SIG-M5 (cell line): ENCODE measurements at places on chromosomes 16 and 17.

- DNase-seq = no peak
Measured at GRCh38 chr16:49458243-49458642, 84.6 kb downstream of the C16orf78 start.

DNA sequence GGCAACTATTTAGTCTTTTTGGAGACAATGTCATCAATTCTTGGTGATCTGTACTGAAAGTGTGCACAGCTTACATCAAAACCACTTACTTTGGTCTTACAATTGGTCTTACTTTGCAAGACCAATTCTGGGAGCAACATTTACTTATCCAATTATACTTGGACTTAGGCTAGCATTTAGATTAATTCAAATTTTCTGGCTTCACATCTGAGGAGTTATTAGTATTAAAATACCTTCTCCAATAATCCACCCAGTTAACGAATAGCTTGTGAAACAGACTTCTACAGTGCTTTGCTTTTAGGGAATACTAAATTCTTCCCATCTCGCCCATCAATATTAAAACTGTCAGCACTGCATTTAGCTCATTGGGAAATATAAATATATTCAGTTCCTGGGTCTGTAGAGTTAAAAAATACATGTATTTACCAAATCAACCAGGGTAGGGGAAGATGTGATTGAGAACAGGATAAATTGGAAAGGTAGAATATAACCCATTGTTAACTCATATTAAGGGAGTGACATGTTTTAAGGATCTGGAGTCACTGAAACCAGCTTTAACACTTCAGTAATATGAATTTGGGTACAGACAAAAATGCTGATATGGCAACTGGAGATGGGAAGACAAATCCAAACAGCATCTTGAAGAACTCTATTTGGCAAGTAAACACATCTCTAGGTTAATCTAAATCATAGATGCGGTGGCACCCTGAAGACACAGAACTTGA, 9.2 kb upstream of the VEZF1 start:
- no peak for DNase-seq

DNA sequence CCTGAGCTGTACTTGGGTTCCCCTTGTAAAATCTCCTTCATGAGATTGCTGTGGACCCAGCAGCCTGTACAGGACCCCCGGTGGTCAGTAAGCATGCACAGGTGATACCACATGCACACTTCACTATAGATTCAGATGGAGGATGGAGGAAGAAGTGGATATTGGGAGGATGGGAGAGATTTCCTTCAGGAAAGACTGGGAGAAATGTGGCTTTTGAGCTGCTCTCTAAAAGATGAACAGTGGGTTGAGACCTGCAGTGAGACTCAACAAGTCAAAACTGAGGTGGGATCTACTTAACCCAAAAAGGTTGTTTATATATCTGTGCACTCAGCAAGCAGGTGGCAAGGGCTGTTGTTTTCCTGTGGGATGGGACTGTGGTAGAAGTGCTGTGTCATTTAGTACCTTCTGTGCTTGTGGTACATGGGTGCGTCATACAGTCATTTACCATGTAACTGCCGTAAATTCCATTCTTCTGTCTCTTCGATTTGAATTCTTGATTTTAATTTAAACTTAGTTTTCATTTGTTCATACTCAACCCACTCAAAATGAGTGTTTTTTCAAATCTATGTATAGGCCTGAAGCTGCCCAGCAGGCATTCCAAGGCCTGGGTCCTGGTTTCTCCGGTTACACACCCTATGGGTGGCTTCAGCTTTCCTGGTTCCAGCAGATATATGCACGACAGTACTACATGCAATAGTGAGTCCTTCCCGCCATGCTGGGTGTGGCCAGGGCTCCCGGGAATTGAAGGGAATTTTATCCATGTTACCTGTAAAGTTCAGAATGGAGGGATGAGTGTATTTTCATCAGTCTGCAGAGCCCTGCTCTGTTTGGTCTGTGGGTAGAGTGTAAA, 6.9 kb downstream of the HERPUD1 start:
- DNase-seq = no peak

DNA sequence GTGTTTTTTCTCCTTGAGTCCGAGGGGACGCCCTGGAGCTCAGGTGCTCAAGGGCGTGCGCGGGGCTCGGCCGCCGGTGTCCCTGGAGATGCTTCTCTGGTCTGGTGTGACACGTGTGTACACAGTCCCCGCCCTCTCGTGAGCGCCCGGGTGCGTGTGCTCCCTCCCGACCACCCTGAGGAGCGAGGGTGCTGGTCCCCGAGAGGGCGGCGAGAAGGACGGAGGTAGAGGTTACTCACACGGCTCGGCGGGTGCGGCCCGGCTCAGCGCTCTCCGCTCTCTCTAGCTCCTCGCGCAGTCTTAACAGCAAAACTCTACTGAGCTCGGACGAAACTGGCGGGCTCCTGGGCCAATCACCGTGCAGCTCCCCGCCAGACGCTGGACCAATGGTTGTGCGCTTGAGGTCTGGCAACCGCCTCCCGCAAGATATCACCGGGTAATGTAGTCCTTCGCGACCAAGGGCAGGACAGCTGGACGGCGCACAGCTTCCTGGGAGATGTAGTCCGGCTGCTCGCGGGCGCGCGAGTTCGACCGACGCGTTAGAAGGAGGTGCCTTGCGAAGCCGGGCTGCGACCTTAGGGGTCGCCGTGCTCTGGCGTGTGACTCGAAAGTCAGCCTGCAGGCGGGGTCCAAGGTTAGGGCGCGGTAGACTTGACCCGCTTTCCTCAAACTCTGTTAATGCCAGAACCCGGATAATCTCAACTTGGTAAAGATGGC, at the start of gene SLC25A19:
Gene SLC25A19, minus strand, starts transcription at position 319 of the 717 bp plus-strand sequence. CDS start 2,669 bp downstream, outside the sequence.
- DNase-seq = peak; percentile 94

- no peak for DNase-seq
Measured at GRCh38 chr17:72204742-72205141, 83.9 kb downstream of the SOX9 start.

DNA sequence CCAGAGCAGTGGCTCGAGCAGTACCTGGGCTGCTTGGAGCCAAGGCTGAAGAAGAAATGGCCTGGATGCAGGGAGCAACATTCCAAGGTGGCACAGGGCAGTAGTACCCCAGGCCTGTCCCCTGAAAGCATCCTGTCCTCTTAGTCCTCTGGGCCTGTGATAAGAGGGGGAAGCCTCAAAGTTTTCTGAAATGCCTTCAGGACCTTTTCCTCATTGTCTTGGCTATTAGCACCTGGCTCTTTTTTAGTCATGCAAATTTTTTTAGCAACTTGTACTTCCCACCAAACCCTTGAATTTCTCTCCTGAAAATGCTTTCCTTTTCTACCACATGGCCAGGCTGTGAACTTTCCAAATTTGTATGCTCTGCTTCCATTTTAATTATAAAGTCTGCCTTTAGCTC, 148.9 kb downstream of the HS3ST2 start:
- DNase-seq = no peak

GRCh38 chr16:81939164-81940056, 71.9 kb downstream of the SDR42E1 start:
- DNase-seq = no peak
